ENCODE measurements at places on chromosomes 2 and 18. TPM values are rescaled to one million over a fixed set of nuclear protein-coding genes. Genes with fewer than 3 reads are reported as not detected.

CD8B2 gene
- not detected for total RNA-seq

SPTBN1 gene
- 331 TPM for total RNA-seq

CFAP221 gene
- 2.1 TPM for total RNA-seq

SNRNP27 gene
- 50.8 TPM for total RNA-seq

MSTN gene
- 0.20 TPM for total RNA-seq

TLX2 gene
- total RNA-seq: not detected

REG3G gene
- not detected for total RNA-seq

GATA6 gene
- 82.1 TPM for total RNA-seq

LYPD6B gene
- total RNA-seq: not detected

CRYGC gene
- total RNA-seq: not detected

PTPRN gene
- total RNA-seq: 0.25 TPM

PHLPP1 gene
- total RNA-seq: 6.4 TPM

TRIM43B gene
- total RNA-seq: not detected

REG3A gene
- not detected for total RNA-seq

DAW1 gene
- 0.56 TPM for total RNA-seq

IL1R2 gene
- total RNA-seq: 3.9 TPM

SEMA4F gene
- total RNA-seq: 4.5 TPM

ASTL gene
- total RNA-seq: not detected

APLF gene
- 7.6 TPM for total RNA-seq

RASGRP3 gene
- total RNA-seq: 48.8 TPM
